Right hindlimb (tissue), 1 donor: ENCODE measurements at places on chromosomes 11 and 22.
A peak's percentile ranks its signal among the peaks of the same experiment; 100 is the strongest.

DNA sequence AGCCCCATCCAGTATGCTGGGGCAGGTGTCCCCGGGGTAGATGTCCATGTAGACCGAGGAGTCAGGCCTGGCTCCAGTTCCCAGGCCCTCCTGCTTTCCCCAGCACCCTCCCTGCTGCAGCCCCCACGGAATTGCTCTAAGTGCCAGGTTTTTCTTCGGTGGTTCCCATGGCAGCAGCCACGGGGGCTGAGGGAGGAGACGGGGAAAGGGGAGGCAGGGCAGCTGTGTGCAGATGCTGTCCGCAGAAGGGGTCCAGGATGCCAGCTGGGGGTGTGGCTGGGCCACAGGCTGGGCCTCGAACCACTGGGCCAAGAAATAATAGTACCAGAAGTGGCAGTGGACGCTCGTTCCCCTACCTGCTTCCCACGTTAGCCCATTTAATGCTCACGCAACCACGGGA lies 25.0 kb downstream of the SHISAL1 start:
- no peak for DNase-seq

DNA sequence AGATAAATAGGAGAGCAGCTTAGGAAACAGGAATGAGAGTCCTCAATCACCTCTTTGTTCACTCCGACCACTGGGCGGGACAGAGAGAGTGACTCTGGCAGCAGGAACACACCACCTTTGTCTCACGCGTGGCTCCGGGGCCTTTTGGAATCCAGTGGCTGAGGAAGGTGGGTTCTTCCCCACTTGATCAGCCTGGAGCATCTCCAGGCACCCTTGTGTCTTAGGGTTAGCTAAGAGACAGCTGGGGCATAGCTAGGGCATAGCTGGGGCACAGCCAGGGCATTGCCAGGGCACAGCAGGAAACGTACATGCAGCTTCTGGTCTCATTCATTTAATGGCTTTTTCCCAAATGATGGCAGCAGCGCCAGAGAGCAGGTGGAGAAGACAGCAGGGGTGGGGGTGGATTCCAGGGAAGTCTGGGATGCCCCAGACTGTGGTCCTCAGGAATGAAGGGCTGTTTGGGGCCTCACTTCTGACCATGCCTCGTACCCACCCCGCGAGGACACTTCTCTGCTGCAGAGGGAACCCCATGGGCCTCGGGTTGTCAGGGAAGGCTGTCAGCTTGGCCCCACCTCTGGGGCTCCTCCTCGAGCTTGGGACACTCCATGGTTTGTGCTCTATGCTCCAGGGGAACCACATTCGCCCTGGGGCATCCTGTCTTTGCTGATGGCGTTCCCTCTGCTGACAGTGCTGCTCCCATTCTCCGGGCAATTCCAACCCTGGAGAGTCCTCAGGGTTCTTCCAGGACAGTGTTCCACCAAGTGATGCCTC lies 30.4 kb upstream of the SHANK2 start:
- DNase-seq, result no peak

DNA sequence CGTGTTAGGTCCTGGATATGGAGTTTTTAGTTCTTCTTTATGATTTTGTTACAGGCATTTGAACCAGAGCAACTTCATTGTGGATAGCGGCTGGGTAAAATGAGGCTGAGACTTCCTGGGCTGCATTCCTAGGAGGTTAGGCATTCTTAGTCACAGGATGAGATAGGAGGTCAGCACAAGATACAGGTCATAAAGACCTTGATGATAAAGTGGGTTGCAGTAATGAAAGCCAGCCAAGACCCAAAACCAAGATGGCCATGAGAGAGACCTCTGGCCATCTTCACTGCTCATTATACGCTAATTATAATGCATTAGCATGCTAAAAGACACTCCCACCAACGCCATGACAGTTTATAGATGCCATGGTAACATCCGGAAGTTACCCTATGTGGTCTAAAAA lies 23.4 kb upstream of the CLMP start:
- no peak for DNase-seq

- DNase-seq, result no peak
Observed at GRCh38 chr22:41659941-41660340, 28.7 kb downstream of the SNU13 start.

DNA sequence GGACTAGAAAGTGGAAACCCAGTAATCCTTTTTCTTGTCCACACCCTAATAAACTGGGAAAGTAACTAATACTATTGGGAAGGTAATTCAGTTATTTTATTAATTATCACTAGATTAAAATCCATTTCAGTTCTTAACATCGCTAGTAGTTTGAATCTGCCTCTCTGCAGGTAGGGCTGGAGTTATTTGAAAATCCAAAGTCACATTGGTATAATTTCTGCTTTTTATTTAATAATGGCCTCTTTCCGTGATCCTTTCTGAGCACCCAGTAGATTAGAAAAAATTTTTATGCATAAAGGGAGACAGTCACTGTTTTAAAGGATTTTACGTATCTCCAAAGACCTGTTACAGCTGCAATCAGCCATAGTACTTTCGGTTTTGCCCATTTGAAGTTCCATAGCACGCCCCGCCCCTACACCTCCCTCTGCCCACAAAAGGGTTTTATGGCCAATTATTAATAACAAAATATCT lies 605 bp upstream of the COPB1 start:
- DNase-seq, result peak; percentile 39

- DNase-seq, result peak; percentile 80
Observed at GRCh38 chr11:77091146-77091940, 11.3 kb upstream of the OMP start.

DNA sequence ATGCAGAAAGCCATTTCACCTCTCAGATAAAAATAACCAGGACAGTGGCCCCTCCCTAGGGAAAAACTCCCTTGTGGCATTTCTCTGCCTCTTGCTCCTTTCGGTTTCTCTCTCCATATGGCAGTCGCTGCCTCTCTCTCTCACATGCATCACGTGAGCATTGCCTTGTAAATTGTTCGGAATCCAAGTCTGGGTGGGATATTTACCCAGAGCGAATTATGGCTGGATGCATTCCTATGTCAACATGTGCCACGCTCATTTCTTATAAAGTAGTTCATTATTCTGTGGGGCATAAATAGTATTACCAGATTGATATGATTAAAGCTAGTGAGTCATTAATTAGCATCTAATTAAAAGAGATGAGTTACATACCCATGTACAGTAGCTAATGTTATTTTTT lies 392.9 kb downstream of the INSC start:
- DNase-seq, result peak; percentile 25

- DNase-seq, result no peak
Observed at GRCh38 chr11:69476509-69476961, 4.9 kb upstream of the LINC01488 start.

DNA sequence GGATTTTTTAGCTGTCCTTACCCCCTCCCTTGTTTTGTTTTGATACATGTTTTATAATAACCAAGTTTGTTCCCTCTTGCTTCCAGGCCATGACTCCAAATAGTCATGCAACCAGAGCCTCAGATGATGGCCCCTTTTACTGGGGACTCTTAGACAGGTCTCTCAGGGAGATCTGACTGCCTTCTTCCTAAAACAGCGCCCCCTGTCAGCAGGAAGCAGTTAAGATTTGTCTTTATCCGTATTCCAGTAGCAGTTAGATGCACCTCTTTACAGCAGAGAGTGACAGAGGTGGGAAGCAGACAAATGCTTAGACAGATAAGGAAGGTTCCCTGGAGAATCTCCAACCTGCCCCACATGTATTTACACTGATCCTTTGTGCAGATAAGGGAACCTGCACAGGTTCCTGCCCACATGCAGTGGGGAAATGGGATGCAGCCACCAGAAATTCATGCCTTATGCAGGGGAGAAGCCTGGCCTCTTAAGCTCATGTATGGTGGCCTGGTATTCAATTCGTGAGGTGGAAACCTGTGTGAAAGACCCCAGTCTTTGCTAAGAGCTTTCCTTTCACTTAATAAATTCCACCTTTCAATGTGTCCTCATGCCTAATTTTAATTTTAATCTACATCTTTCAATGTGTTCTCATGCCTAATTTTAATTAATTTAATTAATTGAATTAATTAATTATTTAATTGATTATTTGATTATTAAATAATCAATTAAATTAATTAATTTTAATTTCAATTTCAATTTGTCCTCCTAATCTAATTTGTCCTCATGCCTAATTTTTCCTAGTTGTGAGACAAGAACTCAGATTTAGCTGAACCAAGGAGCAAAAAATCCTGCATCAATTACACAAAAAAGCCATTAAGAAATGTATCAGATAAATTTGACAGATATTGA lies 11.5 kb upstream of the GLYAT start:
- no peak for DNase-seq

- DNase-seq, result peak; percentile 89
Observed at GRCh38 chr11:12556788-12557384, 117.3 kb upstream of the TEAD1 start.

GRCh38 chr11:35083431-35084238 lies 55.3 kb upstream of the CD44 start:
- DNase-seq, result peak; percentile 93

- DNase-seq, result no peak
Observed at GRCh38 chr22:45672564-45673481, 1.2 kb downstream of the ATXN10 start.

DNA sequence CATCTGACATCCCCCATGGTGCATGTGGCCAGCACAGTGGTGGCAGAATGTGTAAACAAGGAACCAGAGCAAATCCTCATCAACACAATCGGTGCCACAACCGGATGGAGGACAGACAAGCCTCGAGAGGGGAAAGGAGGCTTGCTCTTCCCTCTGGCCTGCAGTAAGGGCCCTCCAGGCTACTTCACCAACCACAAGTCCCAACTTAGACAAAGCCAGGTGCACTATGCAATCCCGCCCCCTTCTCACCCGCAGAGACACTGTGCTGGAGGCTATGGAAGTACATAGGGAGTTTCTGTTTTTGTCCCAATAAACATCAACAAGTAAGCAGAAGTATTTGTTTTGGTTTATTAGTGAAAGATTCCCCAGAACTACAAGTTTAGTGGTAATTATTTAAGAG lies 54.3 kb downstream of the SPATA19 start:
- DNase-seq, result no peak

GRCh38 chr22:22887621-22888503 lies at the start of gene IGLL5:
Gene IGLL5, plus strand, starts transcription at chr22:22887816. Its CDS starts 238 bp downstream, at chr22:22888054.
- no peak for DNase-seq

GRCh38 chr11:57905439-57905838 lies 118.2 kb upstream of the OR9Q1 start:
- no peak for DNase-seq

DNA sequence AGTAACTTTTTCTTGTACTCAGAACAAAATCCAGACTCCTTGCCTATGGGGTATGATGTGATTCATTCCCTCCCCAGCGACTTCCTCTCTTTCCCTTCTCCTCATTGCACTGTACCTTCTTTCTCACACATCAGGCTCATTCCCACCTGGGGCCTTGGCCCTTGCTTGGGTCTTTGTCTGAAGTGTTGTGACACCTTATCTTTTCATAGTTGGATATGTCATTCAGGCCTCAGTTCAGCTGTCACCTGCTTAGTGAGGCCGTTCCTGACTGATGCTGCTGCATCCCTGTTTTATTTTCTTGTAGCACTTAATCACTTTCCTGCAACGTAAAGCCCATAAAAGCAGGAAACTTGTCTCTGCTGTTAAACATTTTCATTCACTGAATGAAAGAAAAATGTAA lies 39.9 kb downstream of the ZDHHC13 start:
- no peak for DNase-seq

GRCh38 chr11:103871923-103872551 lies 164.4 kb upstream of the DDI1 start:
- no peak for DNase-seq

GRCh38 chr11:86802601-86803051 lies 2.3 kb downstream of the PRSS23 start:
- no peak for DNase-seq

GRCh38 chr22:46088541-46089311 lies 61.6 kb upstream of the PPARA start:
- peak; percentile 40 for DNase-seq

GRCh38 chr11:77106321-77106720 lies 3.7 kb downstream of the OMP start:
- no peak for DNase-seq

GRCh38 chr11:72750086-72750485 lies 2.1 kb downstream of the ARAP1 start:
- no peak for DNase-seq

DNA sequence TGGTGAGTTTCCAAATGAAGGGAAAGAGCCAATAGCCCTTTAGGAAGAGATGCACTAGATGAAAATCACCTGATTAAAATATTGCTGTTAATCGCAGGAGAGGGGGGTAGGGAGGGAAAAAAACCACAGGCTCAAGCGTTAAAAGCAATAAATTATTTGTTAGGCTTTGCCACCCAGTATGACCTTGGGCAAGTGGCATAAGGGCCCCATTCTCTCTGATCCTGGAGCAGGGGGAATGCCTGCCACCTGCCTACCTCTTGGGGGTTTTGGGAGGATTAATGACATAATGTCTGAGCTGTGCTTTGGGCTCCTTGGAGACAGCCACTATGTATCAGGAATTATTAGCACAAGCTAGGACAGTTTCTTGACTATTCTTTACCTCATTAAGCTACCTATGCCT lies 80.0 kb downstream of the ZNRF3 start:
- no peak for DNase-seq

GRCh38 chr11:94125407-94126115 lies 3.1 kb upstream of the PANX1 start:
- no peak for DNase-seq

- DNase-seq, result no peak
Observed at GRCh38 chr11:65745049-65745448, 24.5 kb upstream of the RNASEH2C start.

DNA sequence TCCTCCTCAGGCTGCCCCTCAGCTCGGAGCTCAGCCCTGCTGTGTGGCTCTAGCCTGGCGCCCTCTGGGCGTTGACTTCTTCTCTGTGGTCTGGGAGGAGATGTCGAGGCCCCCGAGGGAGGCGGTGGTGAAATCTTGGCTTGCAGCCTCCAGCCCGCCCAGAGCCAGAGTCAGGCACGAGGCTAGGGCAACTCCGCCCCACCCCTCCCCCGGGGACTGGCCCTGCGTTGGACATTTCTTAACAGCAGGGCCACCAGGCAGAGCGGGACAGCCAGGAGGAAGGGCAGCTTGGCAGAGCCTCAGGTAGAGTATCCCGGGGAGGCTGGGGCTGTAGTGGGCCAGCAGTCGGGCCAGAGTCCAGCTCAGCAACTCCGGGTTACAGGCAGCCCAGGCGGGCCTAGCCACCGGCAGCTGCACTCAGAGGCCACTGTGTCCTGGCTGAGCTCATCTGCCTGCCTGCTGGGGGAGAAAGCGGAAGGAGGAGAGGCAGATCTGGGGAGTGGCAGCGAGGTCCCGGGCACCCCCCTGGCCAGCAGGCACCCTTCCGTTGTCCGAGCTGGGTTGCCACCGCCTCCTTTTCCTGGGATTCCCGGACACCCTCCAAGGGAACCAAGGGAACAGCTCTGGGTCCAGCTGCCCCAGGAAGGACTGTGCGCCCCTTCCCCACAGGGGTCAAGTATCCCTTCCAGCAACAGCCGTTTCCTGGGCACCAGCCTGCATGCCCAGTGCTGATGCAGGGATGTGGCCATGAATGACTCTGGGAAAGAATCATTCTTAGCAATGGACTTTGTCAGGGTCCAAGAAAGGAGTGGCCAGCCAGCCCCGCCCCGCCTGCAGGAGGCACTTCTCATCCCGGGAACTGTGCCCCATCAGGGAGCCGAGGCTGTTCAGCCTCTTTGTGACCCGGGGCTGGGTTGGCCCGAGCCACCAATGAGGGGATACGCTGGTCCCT lies at the start of gene ALDH3B1:
ALDH3B1 (plus strand) TSS at position 238 of the 952 bp plus-strand sequence. CDS start 4,971 bp downstream, outside the sequence.
- DNase-seq, result peak; percentile 80
